ENCODE measurements at places on chromosomes 3 and 15. TPM values are rescaled to one million over a fixed set of nuclear protein-coding genes. Genes with fewer than 3 reads are reported as not detected.

The AGTR1 gene
- total RNA-seq = 4.6 TPM

GRCh38 chr3:144102421-144102820 lies 130.8 kb downstream of the DIPK2A start:
- DNase-seq = no peak

The GOLGA8S gene
- total RNA-seq = 0.65 TPM

The SSUH2 gene
- 0.55 TPM for total RNA-seq

DNA sequence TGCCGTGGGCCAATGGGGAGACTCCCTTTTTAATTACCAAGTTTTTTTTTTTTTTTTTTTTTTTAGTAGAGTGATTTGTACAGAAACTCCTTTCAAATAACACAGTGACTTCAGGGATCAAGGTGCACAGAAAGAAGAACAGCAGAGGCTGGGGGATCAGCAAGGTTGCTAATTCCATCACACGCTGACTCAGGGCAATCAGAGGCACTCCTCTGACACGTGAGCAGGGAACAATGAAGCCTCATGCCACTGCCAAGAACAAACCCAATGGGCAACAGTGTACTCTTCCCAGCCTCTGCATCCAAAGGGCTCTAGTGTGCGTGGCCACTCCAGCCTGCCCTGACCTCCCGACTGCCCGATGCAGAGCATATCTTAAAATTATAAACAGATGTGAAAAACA lies 186.7 kb upstream of the WNT5A start:
- no peak for DNase-seq

- no peak for DNase-seq
Measured at GRCh38 chr3:127718916-127719290, 46.2 kb downstream of the ABTB1 start.

The FETUB gene
- not detected for total RNA-seq

DNA sequence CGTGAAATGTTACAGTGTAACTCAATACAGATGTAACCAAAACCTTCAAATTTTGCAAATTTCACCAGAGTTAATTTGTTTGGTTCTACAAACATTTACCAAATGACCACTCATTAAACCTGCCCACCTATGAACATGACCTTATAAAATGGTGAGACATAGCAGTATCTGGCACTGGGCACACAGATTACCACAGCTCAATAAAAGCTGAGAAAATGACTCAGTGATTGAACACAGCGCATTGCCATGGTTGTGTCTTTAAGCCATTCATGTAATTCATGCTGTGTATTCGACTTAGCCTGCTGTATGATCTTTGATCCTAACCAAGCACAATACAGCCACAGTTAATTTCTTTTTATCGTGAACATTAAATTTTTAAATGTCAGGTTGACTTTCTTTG lies 11.3 kb downstream of the PPARG start:
- no peak for DNase-seq

The SPATA12 gene
- not detected for total RNA-seq

The ARPIN gene
- total RNA-seq = 30.0 TPM

The TLR9 gene
- 0.26 TPM for total RNA-seq

The GOLGA8Q gene
- 2.3 TPM for total RNA-seq

- no peak for DNase-seq
Measured at GRCh38 chr3:58659051-58659675, 7.4 kb downstream of the FAM3D start.

DNA sequence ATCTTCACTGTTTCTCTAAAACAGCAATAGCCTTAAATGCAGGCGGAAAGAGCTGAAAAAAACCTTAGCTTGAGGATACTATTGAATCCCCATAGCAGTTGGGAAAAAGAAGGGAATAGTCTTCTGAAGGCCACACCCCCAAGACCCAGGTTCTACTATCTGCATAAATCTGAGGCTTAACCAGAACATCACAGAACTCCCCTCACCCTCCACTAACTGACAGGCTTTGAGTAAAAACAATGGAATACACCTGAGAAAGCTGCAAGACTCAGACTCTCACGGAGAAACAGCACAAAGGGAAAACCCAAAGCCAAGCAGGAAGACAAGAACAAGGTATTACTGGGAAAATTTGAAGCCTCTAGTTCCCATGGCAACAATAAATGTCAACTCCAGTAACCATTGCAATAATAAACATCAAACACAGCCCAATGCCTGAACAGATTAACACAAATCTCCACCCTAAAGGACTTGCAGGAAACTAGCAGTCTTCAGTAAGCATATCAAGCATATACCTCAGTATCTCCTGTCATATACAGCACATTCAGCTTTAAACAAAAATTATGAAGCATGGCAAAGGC lies 56.4 kb downstream of the TMCC1 start:
- no peak for DNase-seq

The PYGO1 gene
- 10.7 TPM for total RNA-seq

DNA sequence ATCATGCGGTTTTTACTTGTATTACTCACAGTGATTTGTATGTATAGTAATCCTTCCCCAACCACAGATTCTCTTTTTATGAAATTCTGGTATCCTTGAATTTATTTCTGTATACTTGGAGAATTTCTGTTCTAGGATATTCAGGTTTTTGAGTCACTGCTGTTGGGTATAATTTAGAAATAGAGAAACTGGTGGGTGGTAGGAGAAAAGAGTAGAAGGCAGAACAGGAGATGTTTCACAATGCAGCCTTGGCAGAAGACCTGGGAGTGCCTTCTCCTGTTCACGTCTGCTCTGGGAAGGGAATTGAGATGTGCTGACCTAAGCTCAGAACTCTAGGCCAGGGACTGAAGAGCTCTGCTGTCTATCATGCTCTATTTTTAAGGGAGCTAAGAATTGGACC lies 193.6 kb downstream of the EPHB1 start:
- no peak for DNase-seq

DNA sequence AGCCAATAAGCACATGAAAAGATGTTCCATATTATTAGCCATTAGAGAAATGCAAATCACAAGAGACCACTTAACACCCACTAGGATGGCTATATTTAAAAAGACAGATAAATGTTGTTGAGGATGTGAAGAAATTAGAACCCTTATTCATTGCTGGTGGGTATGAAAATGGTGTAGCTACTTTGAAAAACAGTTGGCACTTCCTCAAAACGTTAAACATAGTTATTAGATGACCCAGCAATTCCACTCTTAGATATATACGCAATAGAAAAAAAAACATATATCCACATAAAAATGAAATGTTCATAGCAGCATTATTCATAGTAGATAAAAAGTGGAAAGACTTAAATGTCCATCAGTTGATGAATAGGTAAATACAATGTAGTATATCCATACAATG lies 47.1 kb upstream of the TERB2 start:
- DNase-seq = no peak

The CCR1 gene
- 4.3 TPM for total RNA-seq

The LRRK1 gene
- 29.5 TPM for total RNA-seq

The FAH gene
- 34.9 TPM for total RNA-seq

The DTX3L gene
- 42.1 TPM for total RNA-seq

The CAPN3 gene
- total RNA-seq = 18.9 TPM

- no peak for DNase-seq
Measured at GRCh38 chr15:45795440-45796069, 160.7 kb downstream of the SQOR start.

- DNase-seq = no peak
Measured at GRCh38 chr15:96334705-96335410, 4.4 kb downstream of the NR2F2 start.

DNA sequence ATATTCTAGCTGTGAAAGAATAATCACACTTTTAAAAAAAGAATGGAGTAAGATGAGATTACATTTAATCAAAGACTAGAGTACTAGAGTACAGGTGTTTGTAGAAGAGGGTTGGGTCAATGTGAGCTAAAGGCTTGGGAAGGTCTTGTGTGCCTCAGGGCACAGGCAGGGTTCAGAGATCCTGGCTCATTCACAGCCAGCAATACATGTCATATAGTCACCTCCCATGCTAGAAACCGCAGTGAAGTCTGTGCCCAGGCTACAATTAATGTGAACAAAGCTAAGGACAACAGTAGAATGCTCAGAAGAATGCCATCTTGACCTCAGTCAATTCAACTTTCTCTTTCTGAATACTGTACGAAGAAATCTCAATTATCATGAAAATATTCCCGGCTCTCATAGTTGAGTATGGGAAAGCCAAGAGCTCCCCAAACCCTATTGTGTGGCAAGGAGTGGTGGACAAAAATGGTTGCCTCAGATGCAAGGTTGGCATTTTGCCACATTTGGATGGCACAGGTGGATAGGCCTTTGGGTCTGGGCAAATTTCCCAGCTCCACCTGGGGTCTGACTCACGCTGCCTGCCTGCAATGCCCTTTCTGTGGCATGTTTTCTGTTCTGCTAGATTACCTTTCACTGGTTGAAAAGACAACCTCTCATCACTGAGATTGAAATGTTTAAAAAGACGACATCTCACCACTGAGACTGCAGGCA lies 70.2 kb downstream of the NMD3 start:
- no peak for DNase-seq

GRCh38 chr3:119276680-119277079 lies 17.5 kb upstream of the ARHGAP31 start:
- DNase-seq = no peak

The SERPINI2 gene
- total RNA-seq = 0.55 TPM

DNA sequence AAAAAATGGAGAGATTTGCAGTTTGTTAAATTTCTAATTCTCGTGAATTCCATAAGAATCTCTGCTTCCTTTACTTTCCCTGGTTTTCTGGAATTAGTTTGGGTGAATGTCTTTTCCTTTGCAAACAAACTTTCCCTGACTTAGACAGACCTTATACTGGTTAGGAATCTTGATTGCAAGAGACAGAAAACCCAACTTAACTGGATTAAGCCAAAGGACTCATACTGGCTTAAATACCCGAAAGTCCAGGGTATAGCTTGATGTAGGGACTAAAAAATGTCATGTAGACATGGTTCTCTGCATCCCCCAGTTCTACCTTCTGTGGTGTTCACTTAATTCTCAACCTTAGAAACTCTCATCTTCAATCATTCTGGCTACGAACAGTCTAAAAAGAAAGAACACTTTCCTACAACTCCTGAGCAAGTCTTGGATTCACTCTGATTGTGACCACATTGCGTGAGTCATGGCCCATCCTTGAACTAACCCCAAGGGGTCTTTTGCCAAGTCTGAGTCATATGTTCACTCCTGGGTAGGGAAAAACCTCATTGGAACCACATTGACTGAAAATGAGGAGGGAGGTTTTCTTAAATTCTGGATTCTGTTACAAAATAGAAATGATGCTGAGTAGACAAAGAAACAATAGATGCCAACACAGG lies 136.0 kb upstream of the DAZL start:
- no peak for DNase-seq

The ISL2 gene
- 0.62 TPM for total RNA-seq

The ATP8B4 gene
- total RNA-seq = 29.2 TPM

The ADAM10 gene
- total RNA-seq = 315 TPM

GRCh38 chr3:104887069-104887468 lies 479.6 kb upstream of the ALCAM start:
- DNase-seq = no peak

DNA sequence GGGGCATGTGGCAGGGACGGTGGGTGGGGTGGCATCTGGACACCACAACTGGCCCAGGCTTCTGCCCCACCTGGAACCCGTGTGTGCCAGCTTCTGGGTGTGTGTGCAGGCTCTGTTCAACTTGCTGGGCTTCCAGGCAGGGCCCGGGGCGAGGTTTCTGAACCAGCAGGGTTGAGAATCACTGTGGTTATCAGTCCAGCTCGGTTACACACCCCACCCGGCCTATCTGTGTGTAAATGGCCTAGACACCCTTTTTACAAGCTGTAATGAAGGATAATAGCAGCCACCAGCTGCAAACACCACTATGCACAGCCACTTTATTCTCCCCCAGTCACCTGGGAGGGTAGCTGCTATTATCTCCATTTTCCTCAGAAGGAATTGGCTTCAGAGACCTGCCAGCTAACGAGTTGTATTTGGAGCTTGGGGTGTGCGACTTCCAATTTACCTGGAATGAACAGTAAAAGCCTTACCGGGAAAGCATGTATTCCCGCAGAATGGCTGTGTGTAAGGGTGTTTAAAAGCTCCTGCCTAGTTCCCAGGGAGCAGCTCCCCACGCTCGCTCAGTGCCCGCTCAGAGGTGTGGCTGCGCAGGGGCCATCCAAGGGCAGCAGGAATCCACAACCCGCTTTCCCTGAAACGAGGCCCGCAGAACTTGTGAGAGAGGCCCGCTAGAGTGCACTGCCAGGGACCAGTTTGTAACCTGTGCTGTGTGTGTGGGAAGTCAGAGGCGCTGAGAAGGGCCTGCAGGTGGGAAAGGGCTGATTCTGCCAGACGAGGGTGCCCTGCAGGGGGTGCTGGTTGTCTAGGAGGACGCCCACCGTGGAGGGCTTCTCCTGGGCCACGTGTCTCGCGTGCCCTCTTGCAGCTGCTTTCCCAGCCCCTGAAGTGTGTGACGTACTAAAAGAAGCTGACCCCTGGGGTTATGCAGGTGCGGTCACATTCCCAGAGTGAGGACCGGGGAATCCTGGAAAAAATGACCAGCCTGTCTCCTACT lies 83.5 kb downstream of the C3orf70 start:
- no peak for DNase-seq

- DNase-seq = no peak
Measured at GRCh38 chr15:40368719-40369473, 10.9 kb downstream of the DISP2 start.

DNA sequence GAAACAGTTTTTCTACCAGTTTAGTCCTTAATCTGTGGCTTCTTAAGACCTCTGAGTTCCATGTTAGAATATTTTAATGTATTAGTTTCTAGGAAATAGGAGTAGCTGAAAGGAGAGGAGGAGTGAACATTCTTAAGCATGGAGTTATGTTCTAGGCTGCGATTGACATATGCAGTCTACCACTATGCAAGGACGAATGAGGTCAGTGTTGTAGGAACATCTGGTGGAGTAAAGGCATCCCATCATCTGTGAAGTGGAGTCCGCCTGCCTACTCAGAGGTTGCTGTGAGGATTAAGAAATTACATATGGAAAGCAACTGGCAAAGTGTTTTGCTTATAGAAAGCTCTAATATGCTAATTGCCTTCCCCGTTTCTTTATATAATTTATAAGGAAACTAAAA lies 45.1 kb downstream of the SNAPC5 start:
- DNase-seq = no peak

- DNase-seq = no peak
Measured at GRCh38 chr3:44065311-44066094, 176.2 kb upstream of the TOPAZ1 start.

The CPLX3 gene
- not detected for total RNA-seq

DNA sequence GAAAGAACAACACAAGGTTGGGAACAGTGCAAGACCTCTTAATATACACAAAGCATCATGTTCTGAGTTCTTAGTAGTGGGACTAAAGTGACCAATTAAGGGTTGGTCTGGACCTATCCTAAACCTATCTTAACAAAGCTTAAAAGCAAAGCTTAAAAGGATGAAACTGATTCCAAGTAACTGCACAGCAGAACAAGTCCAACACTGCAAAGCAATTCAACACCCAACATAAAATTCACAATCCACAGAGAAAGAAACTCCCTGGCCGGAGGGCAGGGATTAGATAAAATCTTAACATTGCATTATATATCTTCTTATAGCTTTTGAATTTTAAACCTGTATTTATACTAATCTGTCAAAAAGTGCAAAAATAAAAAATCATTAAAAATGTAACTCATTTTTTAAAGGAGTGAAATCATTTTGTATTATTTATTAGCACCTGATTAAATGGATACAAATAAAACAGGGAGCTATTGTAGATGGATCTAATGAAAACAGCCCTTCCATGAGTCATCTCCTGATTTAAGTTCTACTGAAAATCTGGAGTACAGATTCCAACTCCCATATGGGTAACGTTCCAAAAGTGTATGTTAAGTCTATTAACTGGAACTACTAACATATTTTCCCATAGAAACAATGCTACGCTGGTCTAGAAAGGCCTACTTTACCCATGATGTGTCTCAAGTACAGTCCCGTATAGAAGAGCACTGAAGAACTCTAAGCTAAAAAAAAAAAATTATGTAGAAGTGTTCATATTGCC lies 34.9 kb downstream of the PIK3R4 start:
- no peak for DNase-seq

Measured in ureter (tissue), 1 donor.